ENCODE measurements at places on chromosomes 3 and 15. TPM values are rescaled to one million over a fixed set of nuclear protein-coding genes. Genes with fewer than 3 reads are reported as not detected.

The KCNAB1 gene
- 3.8 TPM for polyA plus RNA-seq

The ATP8B4 gene
- polyA plus RNA-seq = 4.3 TPM

The TEX55 gene
- polyA plus RNA-seq = not detected

The SIDT1 gene
- 1.7 TPM for polyA plus RNA-seq

The GMNC gene
- polyA plus RNA-seq = not detected

The SLC51A gene
- 7.8 TPM for polyA plus RNA-seq

The LDHAL6B gene
- polyA plus RNA-seq = 0.12 TPM

The CLSTN2 gene
- 2.5 TPM for polyA plus RNA-seq

The TM4SF4 gene
- polyA plus RNA-seq = not detected

The GPR149 gene
- 0.14 TPM for polyA plus RNA-seq

The SPTBN5 gene
- 5.2 TPM for polyA plus RNA-seq

The HTR3C gene
- polyA plus RNA-seq = not detected

The COL7A1 gene
- 9.3 TPM for polyA plus RNA-seq

The OSBPL10 gene
- polyA plus RNA-seq = 10.9 TPM

The HGD gene
- polyA plus RNA-seq = 0.37 TPM

The SERPINI2 gene
- 0.36 TPM for polyA plus RNA-seq

The POLQ gene
- polyA plus RNA-seq = 2.6 TPM

The CCR1 gene
- polyA plus RNA-seq = 3.1 TPM

The APEH gene
- 66.4 TPM for polyA plus RNA-seq

The WDR53 gene
- 8.9 TPM for polyA plus RNA-seq

The IQSEC1 gene
- polyA plus RNA-seq = 52.9 TPM

The PDCD10 gene
- polyA plus RNA-seq = 24.6 TPM

The RUVBL1 gene
- polyA plus RNA-seq = 36.2 TPM

The LRRC31 gene
- polyA plus RNA-seq = not detected

The SLC12A1 gene
- polyA plus RNA-seq = 0.03 TPM

The VWA5B2 gene
- polyA plus RNA-seq = 0.63 TPM

The ISLR gene
- polyA plus RNA-seq = 152 TPM

The GABRR3 gene
- polyA plus RNA-seq = not detected

The ASB14 gene
- polyA plus RNA-seq = 1.1 TPM
